ENCODE measurements at places on chromosomes 11 and 22.

- no peak for DNase-seq
Measured at GRCh38 chr22:48629631-48630432, 1197.8 kb downstream of the BRD1 start.

- no peak for DNase-seq
Measured at GRCh38 chr11:34510673-34511072, 2.9 kb downstream of the ELF5 start.

DNA sequence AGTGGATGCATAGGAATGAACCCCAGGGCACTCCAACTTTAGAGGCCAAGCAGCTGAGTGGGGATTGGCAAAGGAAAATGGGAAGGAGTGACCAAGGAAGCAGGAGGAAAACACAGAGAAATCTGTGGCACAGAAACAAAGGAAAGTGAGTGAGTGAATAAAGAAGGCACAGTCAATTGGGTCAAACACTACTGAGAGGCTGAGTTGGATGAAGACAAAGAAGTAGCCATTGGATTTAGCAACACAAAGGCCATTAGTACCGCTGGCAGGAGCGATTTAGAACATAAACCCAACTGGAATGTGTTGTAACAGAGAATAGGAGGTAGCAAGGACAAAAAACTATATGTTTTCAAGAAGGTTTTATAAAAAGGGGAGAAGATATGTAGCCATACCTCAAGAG lies 6.6 kb upstream of the NXPE1 start:
- DNase-seq, result no peak

GRCh38 chr11:61115498-61116224 lies 13.4 kb downstream of the CD5 start:
- no peak for DNase-seq

DNA sequence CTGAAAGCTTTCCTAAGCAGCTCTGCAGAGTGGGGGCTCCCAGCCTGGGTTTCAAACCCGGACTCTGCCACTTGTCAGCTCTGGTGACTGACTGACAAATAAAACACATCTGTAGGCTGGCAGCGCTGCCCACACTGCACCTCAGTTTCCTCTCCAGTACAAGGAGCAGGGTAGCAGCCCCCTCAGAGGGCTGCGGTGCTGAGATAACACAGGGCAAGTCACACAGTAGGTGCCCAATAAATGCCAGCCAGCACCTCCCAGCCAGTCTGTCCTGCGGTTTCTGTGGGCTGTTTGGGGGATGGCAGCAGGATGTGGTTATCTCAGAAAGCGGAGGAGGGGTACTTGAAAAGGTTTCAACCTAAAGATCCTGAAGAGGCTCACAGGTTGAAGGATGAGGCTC lies 1.5 kb downstream of the SYT12 start:
- peak; percentile 66 for DNase-seq

GRCh38 chr22:26785932-26786331 lies 128.5 kb downstream of the MIAT start:
- DNase-seq, result no peak

- DNase-seq, result no peak
Measured at GRCh38 chr22:39847477-39847876, 46.1 kb downstream of the ENTHD1 start.

- peak; percentile 32 for DNase-seq
Measured at GRCh38 chr22:24247564-24248344, 2.9 kb upstream of the GGT5 start.

GRCh38 chr11:106621484-106621883 lies 396.8 kb downstream of the GUCY1A2 start:
- DNase-seq, result no peak

DNA sequence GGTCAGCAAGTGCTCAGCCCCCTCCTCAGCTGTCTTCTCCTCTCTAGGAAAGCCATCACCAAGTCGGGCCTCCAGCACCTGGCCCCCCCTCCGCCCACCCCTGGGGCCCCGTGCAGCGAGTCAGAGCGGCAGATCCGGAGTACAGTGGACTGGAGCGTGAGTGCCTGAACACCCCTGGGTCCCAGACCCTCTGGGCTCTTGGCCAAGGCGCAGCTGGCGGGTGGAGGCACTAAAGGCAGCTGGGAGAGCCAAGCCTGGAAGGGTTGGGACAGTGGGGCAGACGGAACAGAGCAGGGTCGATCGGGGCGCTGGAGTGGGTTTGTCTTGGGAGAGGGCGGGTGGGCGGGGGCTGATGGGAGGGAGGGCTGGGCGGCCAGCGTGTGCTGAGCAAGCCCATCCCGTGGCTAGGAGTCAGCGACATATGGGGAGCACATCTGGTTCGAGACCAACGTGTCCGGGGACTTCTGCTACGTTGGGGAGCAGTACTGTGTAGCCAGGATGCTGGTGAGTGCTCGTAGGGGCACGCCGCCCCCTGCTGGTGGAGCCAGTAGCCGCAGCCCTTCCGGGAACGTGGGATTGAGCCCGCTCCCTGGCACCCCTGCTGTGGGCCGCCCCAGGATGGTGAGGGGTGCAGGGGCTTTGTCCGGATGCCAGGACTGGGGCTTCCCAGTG lies 14.1 kb upstream of the MDK start:
- DNase-seq, result peak; percentile 79

GRCh38 chr11:88043149-88043548 lies 132.1 kb downstream of the RAB38 start:
- no peak for DNase-seq

DNA sequence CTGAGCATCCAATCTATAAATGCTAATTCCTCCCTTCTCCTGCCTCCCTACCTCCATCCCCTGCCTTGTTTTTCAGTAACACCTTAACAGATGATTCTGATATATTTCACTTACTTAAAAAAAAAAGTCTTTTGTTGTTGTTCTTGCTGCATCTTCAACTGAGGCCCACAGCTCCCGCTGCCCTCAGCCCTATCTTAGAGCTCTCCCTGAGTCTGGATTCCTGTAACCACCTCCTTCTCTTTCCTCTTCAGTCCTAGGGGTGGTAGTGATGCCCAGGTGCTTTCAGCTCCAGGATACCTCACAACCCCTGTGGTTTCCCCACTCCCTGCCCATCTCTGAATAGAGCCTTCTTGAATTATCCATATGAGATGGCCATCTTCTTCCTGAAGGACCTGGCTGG lies 3.7 kb upstream of the KCNE3 start:
- DNase-seq, result no peak

- DNase-seq, result no peak
Measured at GRCh38 chr22:27231266-27231665, 570.3 kb downstream of the MN1 start.

- no peak for DNase-seq
Measured at GRCh38 chr22:44721213-44721612, 19.2 kb downstream of the PRR5 start.

DNA sequence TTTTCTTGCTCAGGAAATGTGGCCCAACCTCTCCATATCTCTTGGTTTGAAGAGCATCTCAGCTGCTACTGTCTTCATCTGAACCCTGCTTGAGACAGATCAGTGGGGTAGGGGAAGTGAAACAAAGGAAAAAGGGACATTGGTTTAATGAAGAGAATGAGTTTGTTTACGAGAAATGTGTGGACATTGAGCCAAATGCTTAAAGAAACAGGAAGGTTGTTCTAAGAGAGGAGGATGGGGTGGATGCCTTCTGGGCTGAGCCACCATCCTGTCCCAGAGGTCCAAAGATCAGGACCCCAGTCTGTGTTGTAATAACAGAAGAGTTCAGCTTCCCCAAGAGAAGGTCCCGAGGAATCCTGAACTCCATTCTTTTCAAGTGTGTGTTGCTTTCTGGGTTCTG lies 369.7 kb downstream of the INSC start:
- DNase-seq, result no peak

- no peak for DNase-seq
Measured at GRCh38 chr11:12397931-12398334, 20.6 kb downstream of the PARVA start.

- DNase-seq, result peak; percentile 21
Measured at GRCh38 chr11:132093536-132094259, 723.3 kb downstream of the NTM start.

DNA sequence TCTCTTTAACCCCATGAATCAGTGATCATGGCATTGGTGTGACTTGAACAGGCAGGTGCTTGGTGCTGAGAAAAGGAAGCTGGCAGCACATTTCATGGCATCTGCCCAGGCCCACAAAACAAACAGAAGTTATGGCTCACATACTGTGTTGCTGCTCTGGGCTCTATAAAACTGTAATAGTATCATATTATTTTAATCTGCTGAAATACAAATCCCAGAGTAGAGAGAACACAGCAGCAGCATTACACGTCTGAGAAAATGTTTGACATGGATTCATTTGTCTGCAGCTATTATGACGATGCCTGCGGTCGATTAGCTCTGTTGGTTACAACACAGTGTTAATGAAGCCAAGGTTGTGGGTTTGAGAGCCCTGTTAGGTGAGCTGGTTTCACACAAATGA lies 80.8 kb downstream of the ALX4 start:
- no peak for DNase-seq

- no peak for DNase-seq
Measured at GRCh38 chr11:106271086-106271485, 193.6 kb downstream of the AASDHPPT start.

- no peak for DNase-seq
Measured at GRCh38 chr22:34885852-34886251, 180.1 kb upstream of the ISX start.

GRCh38 chr11:67664213-67664585 lies 10.2 kb downstream of the ALDH3B2 start:
- DNase-seq, result no peak

DNA sequence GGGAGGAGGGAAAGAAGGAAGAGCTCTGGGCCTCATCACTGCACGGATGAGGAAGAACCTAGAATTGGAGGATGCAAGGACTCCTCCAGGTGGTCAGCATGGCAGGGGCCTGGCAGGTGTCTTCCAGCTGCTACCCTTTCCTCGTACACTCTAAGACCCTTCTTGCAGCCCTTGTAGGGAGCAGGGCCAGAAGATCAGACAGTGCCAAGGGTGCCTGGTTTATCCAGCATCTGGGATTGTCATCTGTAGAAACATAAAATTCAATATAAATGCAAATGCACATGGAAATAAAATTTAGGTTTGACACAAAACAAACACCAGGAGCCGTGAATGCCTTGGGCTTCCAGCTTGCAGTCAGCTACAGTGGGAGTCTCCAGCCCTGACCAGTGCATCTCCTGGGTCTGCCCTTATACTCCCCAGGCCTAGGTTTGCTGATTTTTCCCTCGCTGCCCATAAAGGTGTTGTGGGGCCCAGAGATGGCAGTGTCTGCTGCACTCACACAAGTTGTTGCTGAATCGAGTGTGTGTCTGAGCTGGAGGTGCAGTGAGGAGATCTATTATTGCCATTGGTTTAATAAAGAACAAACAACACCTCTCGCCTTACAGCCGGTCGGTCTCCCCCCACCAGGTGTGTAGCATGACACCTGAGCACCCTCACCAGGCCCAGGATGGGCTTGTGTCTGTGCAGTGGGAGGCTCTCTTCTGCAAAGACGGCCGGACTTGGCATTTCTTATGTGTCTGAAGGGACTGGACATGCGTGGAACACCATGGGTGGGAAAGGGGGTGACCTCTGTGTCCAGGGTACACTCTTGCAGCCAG lies 87.1 kb downstream of the BCR start:
- DNase-seq, result no peak

- no peak for DNase-seq
Measured at GRCh38 chr11:34309965-34310364, 47.8 kb downstream of the ABTB2 start.

DNA sequence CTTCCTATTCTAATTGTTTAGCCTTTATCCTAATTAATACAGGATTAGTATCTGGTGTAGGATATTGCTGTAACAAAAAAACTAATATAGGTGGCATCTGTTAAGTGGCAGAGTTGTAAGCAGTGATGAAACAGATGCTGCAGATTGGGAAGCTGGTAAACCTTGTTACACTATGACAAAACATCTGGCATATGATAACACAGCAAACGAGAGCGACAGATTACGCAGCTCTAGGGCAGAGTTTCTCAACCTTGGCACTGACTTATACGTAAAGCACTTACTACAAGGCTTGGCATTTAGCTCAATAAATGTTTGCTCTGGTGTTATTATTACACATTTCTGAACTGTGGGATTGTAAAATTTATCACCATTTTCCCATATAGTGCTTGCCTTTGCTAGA lies 137.0 kb downstream of the ATG16L2 start:
- no peak for DNase-seq

DNA sequence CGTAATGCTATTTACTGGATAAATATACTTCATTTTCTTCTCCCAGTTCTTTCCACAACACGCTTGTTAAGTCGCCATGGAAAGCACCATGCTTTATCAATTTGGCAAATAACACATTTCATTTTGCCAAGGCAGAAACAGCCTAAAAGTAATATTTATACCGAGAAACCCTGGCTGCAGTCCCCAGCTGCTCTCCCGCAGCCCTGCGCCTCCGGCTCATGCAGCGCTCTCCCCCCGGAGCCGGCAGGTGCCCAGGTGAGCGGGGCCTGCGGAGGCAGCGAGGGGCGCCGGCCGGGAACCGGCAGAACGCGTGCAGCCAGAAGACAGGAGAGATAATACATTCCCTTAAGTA lies 681 bp upstream of the ARHGEF12 start:
- no peak for DNase-seq

DNA sequence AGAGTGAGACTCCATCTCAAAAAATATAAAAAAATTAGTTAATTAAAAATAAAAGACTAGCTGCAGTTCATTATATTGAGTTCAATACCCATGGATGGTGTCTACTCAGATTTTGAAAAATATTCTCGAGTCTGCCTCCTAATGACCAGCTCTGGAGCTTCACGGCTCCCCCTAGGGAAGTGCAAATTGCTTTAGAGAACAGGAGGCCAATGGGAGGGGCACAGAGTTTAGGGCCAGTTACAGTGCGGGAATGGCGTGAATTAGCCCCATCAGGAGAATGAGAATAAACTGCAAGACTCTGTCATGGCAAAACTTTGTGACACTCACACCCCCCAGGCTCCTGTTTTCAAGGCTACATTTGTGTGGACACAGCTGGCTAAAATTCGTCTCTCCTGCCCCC lies 4.6 kb downstream of the FGF4 start:
- DNase-seq, result no peak

GRCh38 chr11:69535908-69536307 lies 54.4 kb downstream of the LINC01488 start:
- DNase-seq, result no peak

- DNase-seq, result no peak
Measured at GRCh38 chr11:8871171-8871775, 39.7 kb upstream of the AKIP1 start.

- no peak for DNase-seq
Measured at GRCh38 chr11:12280838-12281565, 96.4 kb upstream of the PARVA start.

DNA sequence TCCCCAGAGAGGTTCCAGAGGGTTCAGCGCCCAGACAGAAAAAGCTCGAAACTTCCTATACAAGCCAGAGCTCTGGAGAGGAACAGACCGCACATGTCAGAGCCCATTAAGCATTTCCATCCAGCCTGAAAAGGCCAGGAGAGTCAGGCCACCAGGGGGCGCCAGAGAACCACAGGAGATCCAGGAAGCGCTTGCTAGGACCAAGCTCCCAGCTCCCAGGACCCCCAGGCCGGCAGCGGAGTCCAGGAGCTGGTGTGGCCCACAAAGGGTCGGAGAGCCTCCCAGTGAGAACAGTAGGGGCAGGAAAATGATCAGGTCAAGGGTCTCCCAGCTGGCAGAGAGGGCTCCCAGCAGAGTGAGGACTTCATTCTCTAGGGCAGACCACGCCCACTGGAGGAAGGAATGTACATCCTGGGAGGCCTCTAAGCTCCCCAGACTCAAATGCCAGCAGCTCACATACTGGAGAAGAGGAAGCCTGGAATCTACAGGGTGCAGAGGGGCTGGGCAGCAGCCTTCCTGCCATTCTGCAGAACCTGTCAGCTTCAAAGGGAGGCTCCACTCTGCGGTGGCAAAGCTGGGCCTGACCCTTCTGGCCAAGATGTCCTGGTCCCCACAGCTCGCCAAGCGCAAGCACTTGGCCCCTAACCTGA lies 2.1 kb upstream of the MEI1 start:
- DNase-seq, result peak; percentile 86

- DNase-seq, result no peak
Measured at GRCh38 chr11:45915446-45915845, 2.2 kb downstream of the PEX16 start.

Data from CD4-positive, alpha-beta T cell treated with Interleukin-21 for 1 hour (primary cell).